MM.1S (cell line): ENCODE measurements at places on chromosomes 3 and 15.
A peak's percentile ranks its signal among the peaks of the same experiment; 100 is the strongest.

DNA sequence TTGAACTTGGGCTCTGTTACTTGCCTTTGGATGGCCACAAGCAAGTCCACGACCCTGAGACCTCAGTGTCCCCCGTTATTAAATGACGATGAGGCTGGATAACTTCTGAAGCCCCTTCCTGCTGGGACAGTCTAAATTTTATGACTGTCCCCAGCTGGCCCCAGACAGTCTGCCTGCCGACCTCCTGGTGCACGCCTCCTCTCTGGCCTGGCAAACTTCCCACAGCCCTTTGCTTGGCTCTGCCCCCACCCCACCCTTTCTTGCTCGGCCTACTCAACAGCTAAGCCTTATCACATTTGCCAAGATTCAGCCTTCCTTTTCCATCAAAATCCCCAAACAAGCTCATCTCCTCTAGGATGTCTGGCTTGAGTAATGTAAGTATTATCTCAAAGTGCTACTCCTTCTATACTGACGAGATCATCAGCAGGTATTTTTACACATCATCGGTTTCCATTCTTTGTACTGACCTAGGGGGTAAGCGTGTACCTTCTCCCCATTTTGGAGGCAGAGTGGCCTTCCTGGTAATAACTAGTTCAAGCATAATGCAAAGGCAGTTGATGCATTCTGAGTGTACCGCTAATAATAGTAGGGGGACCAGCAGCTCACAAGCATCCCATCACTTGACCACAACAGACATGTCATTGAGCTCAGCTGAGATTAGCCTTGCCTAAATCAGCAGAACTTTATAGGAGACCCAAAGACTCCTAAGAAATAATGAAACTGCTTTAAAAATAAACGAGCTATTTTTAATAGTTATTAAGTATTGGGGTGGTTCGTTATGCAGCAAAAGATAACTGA is 120.8 kb upstream of the HACD2 start:
- no peak for DNase-seq

DNA sequence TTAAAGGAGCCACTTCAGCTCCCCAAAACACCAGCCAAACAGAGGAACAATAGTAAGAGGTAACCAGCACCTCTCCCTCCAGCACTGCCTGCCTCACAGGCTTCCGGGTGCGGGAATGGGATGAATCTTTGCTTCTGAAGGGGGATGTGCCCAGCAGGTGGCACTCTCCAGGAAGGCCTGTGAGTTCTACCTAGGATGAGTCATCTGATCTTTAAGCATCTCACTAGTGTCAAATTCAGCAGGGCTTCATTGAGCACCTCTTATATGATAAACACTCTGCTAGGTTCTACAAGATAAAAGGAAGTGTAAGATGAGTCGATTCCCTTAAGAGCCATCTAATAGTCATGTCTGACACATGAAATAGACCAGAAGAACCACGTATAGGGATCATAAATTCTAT is 237.4 kb upstream of the UMPS start:
- peak; percentile 16 for DNase-seq

GRCh38 chr15:79721256-79721655 is 175.6 kb downstream of the MTHFS start:
- no peak for DNase-seq

GRCh38 chr3:174191380-174191779 is 667.8 kb upstream of the NAALADL2 start:
- peak; percentile 87 for DNase-seq

DNA sequence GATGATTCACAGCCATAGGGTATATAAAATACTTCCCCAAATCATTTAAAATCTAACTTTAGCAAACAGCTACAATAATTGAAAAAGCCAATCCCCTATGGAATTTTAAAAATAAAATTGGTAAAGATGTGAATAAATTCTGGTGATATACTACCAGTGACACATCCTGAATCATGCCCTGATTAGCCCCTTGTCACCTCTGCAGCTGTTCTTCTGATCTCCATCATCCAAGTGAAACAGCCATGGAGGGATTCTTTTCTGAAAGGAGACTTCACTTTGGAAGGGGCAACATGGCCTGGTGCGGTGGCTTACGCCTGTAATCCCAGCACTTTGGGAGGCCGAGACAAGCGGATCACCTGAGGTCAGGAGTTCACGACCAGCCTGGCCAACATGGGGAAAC is 115.6 kb upstream of the MLF1 start:
- no peak for DNase-seq

GRCh38 chr3:173403376-173403775 is 5.8 kb downstream of the NLGN1 start:
- no peak for DNase-seq

DNA sequence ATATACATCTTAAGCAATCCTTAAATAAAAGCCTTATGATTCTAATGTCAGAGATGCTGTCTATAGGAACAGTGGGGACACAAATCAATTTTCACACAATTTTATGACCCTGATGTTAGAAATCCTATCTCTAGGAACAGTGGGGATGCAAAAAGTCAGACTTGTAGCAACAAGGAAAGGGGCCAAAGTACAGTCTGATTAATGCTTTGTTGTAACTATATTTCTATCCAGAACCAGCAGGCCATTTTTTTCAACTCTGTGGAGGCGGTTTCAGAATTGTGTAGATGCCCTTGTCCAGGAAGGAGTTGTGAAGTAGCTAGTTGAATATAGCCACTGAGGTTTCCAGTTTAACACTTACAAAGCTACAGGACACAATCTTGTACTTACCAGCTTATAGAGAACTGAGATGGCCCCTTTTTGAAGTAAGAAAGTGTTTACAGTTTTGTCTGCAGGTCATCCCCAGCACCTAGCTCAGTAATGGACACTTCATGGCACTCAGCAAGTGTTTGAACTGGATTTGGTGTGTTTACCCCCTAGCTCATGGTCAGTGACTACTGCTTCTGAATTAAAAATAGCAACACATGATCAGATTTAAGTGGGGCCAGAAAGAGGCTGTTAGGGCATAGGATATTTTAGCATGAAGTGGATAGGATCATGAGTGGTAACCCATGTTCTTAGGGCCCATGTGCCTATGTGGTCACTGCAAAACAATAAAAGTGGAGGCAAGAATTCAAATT is 54.3 kb downstream of the RAB7A start:
- DNase-seq, result no peak

- no peak for DNase-seq
These were observed 31.0 kb downstream of the MITF start for GRCh38 chr3:69770219-69770618.

DNA sequence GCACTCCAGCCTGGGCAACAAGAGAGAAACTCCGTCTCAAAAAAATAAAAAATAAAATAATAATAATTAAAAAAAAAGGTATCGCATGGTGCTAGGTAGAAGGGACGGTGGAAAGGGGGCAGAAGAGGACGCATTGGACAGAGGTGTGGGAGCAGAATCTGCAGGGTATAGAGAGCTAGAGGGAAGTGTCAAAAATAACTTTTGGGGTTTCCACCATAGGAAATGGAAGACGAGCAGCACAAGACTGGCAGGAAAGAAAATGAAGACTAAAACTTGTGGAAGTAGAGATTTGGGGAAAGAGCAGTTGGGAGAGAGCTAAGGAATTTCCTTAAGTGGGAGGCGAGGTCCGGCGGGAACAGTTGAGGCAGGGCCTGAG is 585 bp upstream of the MKRN2 start:
- DNase-seq, result no peak

GRCh38 chr3:64187065-64187959 is 38.0 kb downstream of the PRICKLE2 start:
- no peak for DNase-seq

DNA sequence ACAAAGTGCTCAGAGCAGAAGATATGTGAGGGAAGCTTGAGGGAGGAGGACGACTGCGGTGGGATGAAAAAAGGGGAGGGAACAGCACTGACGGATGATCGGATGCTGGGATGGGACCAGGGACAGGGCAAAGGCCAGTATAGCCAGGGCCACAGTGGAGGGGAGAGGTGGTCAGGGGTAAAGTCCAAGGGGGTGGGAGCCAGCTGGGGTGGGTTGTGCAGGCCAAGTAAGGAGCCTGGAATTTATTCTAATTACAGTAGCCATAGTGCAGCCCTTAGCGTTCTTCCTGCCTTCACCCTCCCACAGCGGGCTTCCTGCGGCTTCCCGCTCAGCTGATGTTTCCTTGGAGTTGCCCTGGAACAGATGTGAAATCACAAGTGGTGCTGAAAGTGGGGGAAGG is 7.6 kb upstream of the APEH start:
- no peak for DNase-seq

- DNase-seq, result no peak
These were observed 305.5 kb downstream of the SHQ1 start for GRCh38 chr3:72542781-72543180.

GRCh38 chr3:118977671-118978392 is 56.8 kb downstream of the IGSF11 start:
- DNase-seq, result no peak

- no peak for DNase-seq
These were observed 98.9 kb upstream of the IGSF10 start for GRCh38 chr3:151559736-151560135.

DNA sequence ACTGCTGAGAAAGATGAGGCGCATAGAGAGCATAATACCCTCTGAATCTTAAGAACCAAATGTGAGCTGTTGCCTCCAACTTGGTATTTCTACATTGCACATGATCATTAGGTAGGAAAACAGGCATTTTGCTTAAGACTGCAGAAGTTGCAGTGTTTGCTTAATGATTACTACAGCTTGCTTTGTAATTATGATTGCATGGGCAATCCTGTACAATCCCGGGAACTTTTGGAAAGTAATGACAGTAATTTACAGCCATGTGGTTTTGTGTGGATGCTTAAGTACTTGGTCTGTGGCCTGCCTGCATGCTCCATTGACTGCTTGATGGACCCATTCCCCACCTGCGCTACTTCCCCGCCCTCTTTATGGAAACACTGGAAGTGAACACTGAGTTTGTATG is 301.1 kb downstream of the DIPK2A start:
- DNase-seq, result no peak

GRCh38 chr3:100496711-100497261 is 4.4 kb downstream of the TMEM45A start:
- DNase-seq, result peak; percentile 75

DNA sequence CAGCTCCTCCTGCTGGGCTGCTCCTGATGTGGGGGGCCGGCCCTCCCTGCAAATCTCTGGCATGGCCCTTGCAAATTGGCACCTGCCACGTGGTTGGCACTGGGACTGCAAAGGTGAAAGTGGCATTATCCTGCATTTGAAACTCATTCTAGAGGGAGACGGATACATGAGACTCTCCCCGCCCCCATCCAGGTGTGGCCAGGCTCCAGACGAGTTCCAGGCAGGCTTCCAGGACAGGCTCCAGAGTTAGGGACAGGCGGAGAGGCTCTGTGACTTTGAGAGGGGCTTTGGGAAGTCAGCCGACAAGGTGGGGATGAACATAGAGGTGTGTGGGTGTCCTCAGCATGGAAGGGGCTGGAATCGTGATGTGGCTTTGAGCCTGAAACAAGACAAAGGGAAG is 178.5 kb downstream of the APBA2 start:
- no peak for DNase-seq

DNA sequence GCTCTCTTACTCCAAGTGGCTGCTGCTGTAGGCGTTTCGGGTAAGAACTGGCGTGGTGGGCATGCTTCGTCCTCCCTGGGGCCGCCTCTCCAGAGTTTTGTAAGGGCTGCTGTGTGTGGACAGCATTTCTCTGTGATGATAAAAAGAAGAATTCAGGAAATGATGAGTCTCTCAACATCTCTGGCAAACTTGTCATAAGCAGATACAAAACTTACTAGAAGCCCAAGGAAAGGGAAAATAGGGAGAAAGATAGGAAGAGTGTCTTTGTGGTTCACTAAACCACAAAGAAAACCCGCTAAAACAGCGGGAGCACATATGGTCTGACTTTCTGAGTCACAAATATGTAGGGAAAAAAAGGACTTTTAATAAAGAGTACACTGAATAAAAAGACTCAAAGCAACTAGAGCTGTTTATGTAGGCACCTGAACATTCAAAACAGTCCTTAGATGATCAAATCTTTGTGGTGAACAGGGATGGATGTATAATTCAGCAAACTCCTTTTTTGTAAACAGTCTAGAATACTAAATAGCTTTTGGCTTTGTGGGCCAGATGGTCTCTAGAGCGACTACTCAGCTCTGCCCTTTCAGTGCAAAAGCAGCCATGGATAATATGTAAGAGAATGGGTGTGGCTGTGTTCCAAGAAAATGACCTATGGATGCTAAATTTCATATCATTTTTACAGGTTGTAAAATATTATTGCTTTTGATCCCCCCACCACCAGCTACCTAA is 60.4 kb upstream of the LMOD3 start:
- DNase-seq, result no peak

DNA sequence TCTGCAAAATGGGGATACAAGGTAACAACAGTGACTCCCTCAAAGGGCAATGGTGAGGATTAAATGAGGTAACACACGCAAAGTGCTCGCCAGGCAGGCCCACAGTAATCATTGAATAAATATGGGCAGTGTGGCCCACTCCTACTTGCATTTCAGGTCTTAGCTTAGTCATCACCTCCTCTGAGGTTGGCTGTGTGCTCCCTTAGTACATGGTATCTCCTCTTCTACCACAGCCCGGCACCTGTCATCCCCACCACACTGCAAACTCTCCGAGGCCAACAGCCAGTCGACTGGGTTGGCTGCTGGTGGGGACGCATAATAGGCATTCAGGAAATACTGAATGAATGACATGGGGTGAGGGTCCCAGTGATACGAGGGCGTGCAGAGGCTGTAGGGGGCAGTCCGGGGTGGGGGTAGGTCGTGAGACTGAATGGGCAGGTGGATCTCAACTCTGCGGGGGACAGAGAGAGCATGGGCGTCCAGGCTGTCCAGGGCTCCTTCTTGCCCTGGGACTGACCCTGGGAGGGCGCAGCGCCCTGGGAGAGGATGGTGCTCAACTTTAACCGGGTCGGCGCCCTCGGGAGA is 375 bp upstream of the MYZAP start:
- DNase-seq, result no peak

DNA sequence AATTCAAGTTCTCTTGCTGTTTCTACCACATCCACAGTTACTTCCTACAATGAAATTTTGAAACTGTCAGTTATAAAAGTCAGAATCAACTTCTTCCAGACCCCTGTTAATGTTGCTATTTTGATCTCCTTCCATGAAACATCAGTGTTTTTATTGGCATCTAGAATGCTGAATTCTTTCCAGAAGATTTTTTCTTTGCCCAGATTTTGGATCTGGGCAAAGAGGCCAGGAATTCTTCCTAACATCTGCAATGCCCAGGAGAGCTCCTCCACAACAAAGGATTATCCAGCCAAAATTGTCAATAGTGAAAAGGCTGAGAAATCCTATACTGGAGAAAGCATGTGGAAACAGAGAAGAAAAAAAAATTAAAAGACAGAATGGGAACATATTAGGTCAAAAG is 75.5 kb downstream of the SERPINI1 start:
- DNase-seq, result no peak

DNA sequence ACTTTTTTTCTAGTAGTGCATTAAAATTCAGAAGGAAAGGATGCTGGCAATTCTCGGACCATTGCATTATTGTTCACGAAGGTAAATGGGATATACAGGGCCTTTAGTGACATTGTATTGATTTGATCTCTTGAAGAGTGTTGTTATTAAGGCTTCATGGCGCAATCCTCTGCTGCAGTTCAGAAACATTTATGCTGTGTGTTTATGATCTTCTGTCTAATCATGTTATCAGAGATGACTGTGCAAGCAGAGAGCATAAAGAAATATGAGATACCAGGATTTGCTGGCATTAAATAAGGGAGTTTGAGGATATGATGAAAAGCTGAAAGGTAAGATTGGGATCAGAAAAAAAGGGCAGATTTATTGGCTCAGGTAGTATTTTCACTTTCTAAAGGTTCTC is 180.6 kb downstream of the EPHA6 start:
- DNase-seq, result no peak
